ENCODE measurements at places on chromosomes 6 and 20.

- DNase-seq = no peak
These were observed 381.0 kb upstream of the SASH1 start for GRCh38 chr6:147961481-147962141.

DNA sequence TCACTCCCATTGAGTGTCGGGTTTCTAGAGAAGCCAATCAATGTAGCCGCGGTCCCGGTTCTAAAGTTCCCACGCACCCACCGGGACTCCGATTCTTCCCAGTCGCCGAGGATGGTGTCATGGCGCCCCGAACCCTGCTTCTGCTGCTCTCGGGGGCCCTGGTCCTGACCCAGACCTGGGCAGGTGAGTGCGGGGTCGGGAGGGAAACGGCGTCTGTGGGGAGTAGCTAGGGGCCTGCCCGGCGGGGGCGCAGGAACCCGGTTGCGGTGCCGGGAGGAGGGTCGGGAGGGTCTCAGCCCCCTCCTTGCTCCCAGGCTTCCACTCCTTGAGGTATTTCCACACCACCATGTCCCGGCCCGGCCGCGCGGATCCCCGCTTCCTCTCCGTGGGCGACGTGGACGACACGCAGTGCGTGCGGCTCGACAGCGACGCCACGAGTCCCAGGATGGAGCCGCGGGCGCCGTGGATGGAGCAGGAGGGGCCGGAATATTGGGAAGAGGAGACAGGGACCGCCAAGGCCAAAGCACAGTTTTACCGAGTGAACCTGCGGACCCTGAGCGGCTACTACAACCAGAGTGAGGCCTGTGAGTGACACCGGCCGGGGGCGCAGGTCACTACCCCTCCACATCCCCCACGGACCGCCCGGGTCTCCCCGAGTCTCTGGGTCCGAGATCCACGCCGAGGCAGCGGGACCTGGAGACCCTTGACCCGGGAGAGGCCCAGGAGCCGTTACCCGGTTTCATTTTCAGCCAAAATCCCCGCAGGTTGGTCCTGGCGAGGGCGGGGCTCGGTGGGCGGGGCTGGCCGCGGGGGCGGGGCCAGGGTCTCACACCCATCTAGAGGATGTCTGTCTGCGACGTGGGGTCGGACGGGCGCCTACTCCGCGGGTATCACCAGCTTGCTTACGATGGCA is 35.2 kb upstream of the HLA-G start:
- no peak for DNase-seq

- no peak for DNase-seq
These were observed 268.2 kb downstream of the SYNE1 start for GRCh38 chr6:152368751-152369624.

GRCh38 chr6:42940493-42941045 is 11.3 kb downstream of the CNPY3 start:
- DNase-seq = no peak

- DNase-seq = no peak
These were observed 12.8 kb downstream of the TREM1 start for GRCh38 chr6:41273714-41274113.

- no peak for DNase-seq
These were observed 1.3 kb downstream of the ATRN start for GRCh38 chr20:3472105-3472504.

DNA sequence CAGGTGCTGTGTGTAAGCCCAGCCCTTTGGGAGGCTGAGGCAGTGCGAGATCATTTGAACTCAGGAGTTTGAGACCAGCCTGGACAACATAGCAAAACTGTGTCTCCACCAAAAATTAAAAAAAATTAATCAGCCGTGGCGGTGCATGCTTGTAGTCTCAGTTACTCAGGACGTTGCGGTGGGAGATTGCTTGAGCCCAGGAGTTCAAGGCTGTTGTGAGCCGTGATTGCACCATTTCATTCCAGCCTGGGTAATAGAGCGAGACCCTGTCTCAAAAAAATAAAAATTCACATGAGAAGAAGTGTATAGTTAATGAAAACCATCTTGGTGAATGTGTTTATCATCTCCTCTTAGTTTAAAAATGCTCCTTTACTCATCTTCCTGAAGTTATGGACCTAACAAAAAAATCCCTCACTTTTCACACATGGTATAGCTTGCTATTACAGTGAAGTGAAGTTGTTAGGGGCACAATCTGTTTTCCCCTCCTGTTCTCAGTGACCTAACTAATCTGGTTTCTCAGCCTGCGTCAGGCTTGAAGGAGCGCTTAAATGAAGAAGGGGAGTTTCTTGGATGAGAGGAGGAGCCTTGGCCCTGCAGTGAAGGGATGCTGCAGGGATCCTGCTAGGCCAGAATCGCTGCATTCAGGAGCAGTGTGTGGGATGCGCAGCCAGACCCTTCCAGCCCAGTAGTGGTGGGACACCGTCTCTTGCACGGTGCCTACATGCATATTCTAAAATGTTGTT is 45.3 kb downstream of the JARID2 start:
- DNase-seq = no peak

DNA sequence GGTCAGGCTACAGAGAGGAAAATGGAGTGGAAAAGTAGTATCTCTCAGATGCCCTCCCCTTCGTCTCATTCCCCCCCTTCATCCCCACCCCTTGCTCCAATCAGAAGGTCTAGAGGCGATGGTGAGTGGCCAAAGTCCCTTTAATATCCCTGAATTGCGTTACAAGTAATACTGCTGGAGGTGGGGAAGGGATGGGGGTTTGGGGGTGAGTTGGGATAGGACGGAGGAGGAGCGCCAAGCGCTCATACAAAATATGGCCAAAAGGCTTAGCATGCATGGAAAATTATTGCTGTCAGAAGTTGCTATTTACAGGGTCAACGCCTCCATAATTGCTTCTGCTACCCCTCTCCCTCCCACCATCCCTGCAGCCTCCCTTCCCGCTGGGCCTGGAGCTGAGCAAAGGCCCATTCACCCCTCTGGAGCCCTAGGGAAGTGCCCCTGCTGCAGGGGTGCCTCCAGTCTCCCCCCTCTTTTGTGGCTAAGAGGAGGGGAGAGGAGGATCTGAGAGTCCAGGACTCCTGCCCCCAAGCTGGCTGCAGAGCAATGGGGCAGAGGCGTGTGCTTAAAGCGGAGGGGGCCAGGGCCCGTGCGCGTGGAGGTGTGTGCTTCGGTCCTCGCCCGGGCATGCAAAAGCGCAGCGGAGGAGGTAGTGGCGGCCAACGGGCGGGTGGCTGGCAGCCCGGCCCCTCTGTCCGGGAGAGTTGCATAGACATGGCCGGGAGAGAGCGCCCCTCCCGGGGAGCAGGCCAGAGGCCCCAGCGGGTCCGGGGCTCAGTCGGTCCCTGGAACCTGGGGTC is 8.7 kb upstream of the SRXN1 start:
- DNase-seq = no peak

- no peak for DNase-seq
These were observed 84.9 kb upstream of the NRN1 start for GRCh38 chr6:6091608-6092002.
